ENCODE measurements at places on chromosomes 4 and X. TPM values are rescaled to one million over a fixed set of nuclear protein-coding genes. Genes with fewer than 3 reads are reported as not detected.

- no peak for DNase-seq
- H3K4me3 ChIP-seq = no peak overlapping the region
- no peaks in the 10 kb centered on the region for H3K36me3 ChIP-seq
Measured at GRCh38 chr4:172818901-172819300, 349.7 kb upstream of the GALNT7 start.

Gene IL13RA2
- not detected for total RNA-seq

GRCh38 chr4:47641755-47642154 is 156.7 kb downstream of the ATP10D start:
- H3K4me1 ChIP-seq = no peaks in the 10 kb centered on the region
- H3K27me3 ChIP-seq = no peaks in the 10 kb centered on the region
- H3K4me3 ChIP-seq = no peak overlapping the region

DNA sequence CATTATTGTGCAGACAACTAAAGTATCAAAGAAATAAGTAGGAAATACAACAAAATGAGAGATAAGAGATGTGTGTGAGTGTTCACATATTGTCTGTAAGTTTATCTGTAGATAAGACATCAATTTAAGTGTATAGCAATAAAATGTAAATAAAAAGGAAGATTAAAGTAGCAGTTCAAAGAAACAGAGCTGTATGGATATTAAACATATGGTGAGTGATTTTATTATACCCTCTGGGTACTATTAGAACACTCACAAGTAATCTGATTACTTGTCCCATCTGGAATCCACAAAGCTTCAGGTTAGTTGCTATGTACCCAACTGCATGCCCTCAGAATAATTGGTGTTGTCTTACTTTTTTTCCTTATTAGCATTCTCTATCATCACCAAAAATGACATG is 747.9 kb upstream of the ADGRL3 start:
- H3K4me3 ChIP-seq = no peak overlapping the region
- no peaks in the 10 kb centered on the region for H3K27me3 ChIP-seq
- H3K36me3 ChIP-seq = no peaks in the 10 kb centered on the region
- no peak overlapping the region for H3K27ac ChIP-seq
- no peaks in the 10 kb centered on the region for H3K4me1 ChIP-seq
- DNase-seq = no peak

- no peak overlapping the region for H3K27ac ChIP-seq
- H3K36me3 ChIP-seq = no peaks in the 10 kb centered on the region
- H3K27me3 ChIP-seq = no peaks in the 10 kb centered on the region
- DNase-seq = peak; percentile 8
Measured at GRCh38 chr4:68209003-68209402, 36.5 kb downstream of the TMPRSS11B start.

GRCh38 chrX:96909291-96909690 is 25.6 kb downstream of the RPA4 start:
- no peaks in the 10 kb centered on the region for H3K27me3 ChIP-seq
- no peak overlapping the region for H3K4me3 ChIP-seq
- no peaks in the 10 kb centered on the region for H3K36me3 ChIP-seq
- H3K27ac ChIP-seq = no peak overlapping the region

DNA sequence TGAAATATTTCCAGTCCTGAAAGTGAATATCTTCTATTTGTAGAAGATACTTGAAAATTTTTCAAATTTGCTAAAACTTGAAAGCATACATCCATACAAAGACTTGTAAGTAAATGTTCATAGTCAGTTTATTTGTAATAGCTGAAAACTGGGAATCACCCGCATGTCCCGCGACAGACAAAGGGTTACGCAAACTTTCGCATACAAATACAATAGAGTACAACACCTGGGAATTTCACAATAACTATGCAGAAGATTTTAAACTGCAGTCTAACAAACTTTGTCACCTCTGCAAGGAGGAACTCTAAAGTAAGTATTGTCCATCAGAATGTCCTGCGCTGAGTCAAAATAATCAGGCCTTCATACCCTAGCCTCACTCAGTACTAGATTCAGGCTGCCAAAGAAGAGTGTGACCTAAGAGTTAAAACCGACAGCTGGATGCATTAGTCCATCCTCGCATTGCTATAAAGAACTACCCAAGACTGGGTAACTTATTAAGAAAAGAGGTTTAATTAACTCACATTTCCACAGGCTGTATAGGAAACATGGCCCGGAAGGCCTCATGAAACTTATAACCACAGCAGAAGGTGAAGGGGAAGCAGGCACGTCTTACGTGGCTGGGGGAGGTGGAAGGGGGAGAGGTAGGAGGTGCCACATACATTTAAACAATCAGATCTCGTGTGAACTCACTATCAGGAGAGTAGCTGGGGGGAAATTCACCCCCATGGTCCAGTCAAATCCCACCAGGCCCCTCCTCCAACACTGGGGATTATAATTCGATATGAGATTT is 60.4 kb downstream of the MMRN1 start:
- DNase-seq = no peak
- no peak overlapping the region for H3K27ac ChIP-seq
- H3K27me3 ChIP-seq = no peaks in the 10 kb centered on the region
- no peaks in the 10 kb centered on the region for H3K4me1 ChIP-seq
- H3K4me3 ChIP-seq = no peak overlapping the region

GRCh38 chrX:31186693-31187338 is 115.0 kb upstream of the FTHL17 start:
- no peak overlapping the region for H3K27ac ChIP-seq
- no peak overlapping the region for H3K4me3 ChIP-seq
- no peaks in the 10 kb centered on the region for H3K27me3 ChIP-seq
- no peaks in the 10 kb centered on the region for H3K36me3 ChIP-seq
- H3K4me1 ChIP-seq = no peaks in the 10 kb centered on the region

Gene PAK3
- not detected for total RNA-seq

- H3K4me3 ChIP-seq = no peak overlapping the region
- DNase-seq = no peak
- H3K4me1 ChIP-seq = no peaks in the 10 kb centered on the region
- no peak overlapping the region for H3K27ac ChIP-seq
- no peaks in the 10 kb centered on the region for H3K36me3 ChIP-seq
Measured at GRCh38 chr4:137417676-137418075, 114.6 kb downstream of the PCDH18 start.

DNA sequence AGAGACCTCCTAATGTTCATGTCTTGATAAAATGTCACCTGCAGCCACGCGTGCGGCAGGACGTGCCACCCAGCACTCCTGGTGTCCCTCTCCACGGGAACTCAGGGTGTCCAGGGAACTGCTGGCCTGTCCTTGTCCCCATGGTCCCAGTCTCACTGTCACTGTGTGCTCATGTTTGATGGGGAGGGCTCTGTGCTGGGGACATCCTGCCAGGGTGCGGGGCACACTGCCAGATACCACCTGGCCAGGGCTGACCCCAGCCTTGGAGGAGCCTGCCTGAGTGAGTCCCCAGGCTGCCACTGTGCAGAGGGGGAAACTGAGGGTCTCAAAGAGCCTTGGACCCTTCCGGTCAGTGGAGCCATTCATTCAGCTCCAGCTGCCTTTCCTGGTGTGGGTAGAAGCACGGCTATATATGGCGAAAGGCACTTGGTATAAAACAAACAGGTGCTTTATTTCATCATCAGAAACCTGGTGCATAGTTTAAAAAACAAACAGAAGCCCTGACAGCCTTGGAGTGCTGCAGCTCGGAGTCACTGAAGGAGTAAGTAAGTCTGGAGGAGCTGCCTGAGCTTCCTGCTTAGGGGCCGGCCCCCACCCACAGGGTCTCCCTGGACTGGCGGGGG is 33.0 kb downstream of the NOP14 start:
- H3K27ac ChIP-seq = no peak overlapping the region
- peaks cover 4% of the 10 kb centered on the region for H3K36me3 ChIP-seq
- DNase-seq = no peak
- H3K4me3 ChIP-seq = no peak overlapping the region

Gene SNCA
- 1.0 TPM for total RNA-seq

DNA sequence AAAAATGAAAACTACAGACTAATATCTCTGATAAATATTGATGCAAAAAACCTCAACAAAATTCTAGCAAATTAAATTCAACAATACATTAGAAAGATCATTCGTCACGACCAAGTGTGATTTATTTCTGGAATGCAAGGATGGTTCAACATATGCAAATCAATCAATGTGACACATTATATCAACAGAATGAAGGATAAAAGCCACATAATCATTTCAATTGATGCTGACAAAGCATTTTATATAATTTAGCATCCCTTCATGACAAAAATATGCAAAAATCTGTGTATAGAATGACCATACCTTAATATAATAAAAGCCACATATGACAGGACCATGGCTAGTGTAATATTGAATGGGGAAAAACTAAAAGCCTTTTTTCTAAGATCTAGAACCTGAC is 457.2 kb upstream of the SPANXN1 start:
- H3K36me3 ChIP-seq = no peaks in the 10 kb centered on the region
- DNase-seq = no peak
- no peaks in the 10 kb centered on the region for H3K27me3 ChIP-seq
- H3K27ac ChIP-seq = no peak overlapping the region
- H3K4me3 ChIP-seq = no peak overlapping the region

Gene CTPS2
- 9.6 TPM for total RNA-seq

Gene CNKSR2
- total RNA-seq = not detected

DNA sequence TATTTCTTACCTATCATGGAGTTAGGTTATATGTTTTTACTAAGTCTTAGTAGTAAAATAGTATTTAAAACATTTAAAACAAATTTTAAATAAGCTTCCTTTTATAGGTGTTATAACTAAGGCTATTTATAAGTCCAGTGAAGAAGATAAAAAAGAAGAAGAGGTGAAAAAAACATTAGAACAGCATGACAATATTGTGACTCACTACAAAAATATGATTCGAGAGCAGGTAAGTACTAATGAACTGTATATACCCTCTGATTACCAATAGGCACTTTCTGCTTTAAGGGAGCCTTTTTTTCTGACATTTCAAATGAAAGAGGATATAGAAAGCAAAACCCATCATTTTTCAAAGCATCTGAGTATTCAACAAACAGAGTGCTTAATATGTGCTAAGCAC is 76.6 kb downstream of the USO1 start:
- DNase-seq = no peak
- H3K4me1 ChIP-seq = no peaks in the 10 kb centered on the region
- peaks cover 25% of the 10 kb centered on the region for H3K36me3 ChIP-seq
- no peak overlapping the region for H3K27ac ChIP-seq
- no peak overlapping the region for H3K4me3 ChIP-seq

GRCh38 chrX:32483534-32484136 is 727.7 kb downstream of the DMD start:
- DNase-seq = no peak
- H3K36me3 ChIP-seq = no peaks in the 10 kb centered on the region
- no peaks in the 10 kb centered on the region for H3K27me3 ChIP-seq
- H3K4me1 ChIP-seq = no peaks in the 10 kb centered on the region

GRCh38 chr4:103719105-103719829 is 518 bp downstream of the TACR3 start:
- no peaks in the 10 kb centered on the region for H3K27me3 ChIP-seq
- no peaks in the 10 kb centered on the region for H3K4me1 ChIP-seq
- no peak for DNase-seq
- H3K36me3 ChIP-seq = no peaks in the 10 kb centered on the region

DNA sequence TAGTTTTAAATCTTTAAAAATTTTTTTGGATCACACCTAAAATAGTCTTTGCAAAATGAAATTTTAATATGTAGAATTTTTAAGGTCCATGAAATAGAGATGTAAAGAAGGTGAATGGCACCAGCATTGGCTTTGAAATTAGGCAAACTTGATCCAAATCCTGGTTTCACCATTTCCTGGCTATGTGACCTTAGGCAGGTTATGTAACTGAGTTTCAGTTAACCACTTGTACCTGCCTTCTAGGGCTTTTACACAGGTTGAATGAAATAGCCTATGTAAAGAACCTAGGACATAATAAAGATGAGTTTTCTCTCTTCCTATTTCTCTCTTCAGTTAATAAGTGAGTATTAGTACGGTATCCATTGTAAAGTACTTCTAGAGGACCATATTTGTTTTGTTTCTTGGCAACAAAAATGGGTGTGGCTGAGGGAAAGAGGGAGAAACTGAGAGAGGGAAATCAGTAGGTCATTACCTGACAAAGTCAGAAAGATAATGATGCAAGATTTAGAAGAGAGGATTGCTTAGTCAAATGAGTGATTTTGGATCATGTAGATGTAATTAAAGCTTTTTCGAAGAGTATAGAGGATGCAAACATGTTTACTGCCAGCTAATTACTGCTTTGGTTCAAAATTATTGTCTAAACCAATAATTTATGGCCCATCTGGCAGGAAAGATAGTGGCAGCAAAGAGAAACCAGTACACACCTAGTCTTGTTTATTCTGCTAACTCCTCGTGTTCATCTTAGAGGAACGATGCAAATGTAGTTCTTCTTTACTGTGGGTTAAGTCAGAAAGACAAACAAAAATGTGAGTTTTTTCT is 81.9 kb downstream of the PDLIM5 start:
- H3K27ac ChIP-seq = no peak overlapping the region
- no peak for DNase-seq
- H3K36me3 ChIP-seq = no peaks in the 10 kb centered on the region

- peaks cover 15% of the 10 kb centered on the region for H3K4me1 ChIP-seq
- no peaks in the 10 kb centered on the region for H3K36me3 ChIP-seq
- H3K27me3 ChIP-seq = no peaks in the 10 kb centered on the region
- no peak overlapping the region for H3K4me3 ChIP-seq
- H3K27ac ChIP-seq = no peak overlapping the region
- DNase-seq = no peak
Measured at GRCh38 chr4:173256825-173257224, 77.3 kb downstream of the HMGB2 start.

DNA sequence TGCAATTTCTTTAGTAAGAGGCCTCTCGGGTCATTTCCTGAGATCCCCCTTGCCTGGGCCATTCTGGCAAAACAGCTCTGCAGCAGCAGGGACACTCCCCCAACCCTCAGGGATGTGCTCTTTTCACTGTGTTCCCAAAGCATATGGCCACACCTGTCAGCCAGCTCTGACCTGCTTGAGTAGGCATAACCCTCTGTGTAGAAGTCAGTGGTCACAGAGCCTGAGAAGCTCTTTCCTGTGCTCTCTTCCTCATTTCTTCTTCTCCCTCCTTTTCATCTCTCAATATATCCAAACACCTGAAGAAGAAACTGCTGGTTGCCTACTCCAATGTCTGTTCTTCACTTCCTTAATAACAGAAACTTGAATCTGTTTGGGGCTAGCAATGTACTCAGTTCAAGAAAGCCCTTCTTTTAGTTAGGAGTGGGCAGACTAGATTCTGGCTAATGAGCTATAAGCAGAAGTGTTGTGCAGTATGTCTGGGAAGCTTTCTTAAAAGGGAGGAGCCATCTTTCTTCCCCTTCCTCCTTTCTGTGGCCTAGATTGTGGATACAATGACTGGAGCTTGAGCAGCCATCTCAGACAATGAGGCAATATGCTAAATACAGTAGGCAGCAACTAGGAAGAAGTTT is 73.3 kb downstream of the PRPS1 start:
- no peaks in the 10 kb centered on the region for H3K27me3 ChIP-seq
- H3K4me1 ChIP-seq = peaks cover 8% of the 10 kb centered on the region
- DNase-seq = no peak

- no peaks in the 10 kb centered on the region for H3K4me1 ChIP-seq
- H3K27me3 ChIP-seq = no peaks in the 10 kb centered on the region
- peak; percentile 6 for DNase-seq
- H3K27ac ChIP-seq = no peak overlapping the region
- no peak overlapping the region for H3K4me3 ChIP-seq
Measured at GRCh38 chrX:24561121-24561520, 86.0 kb downstream of the PCYT1B start.

- no peaks in the 10 kb centered on the region for H3K36me3 ChIP-seq
- DNase-seq = no peak
- no peak overlapping the region for H3K4me3 ChIP-seq
- H3K27ac ChIP-seq = no peak overlapping the region
- H3K27me3 ChIP-seq = no peaks in the 10 kb centered on the region
- H3K4me1 ChIP-seq = no peaks in the 10 kb centered on the region
Measured at GRCh38 chr4:23134331-23134730, 441.6 kb downstream of the GBA3 start.

Measured in HCT116 (cell line).